ENCODE measurements at places on chromosomes 16 and 17. TPM values are rescaled to one million over a fixed set of nuclear protein-coding genes. Genes with fewer than 3 reads are reported as not detected.

The CBX8 gene
- 3.5 TPM for polyA plus RNA-seq

The CA10 gene
- polyA plus RNA-seq = 0.03 TPM

The ABCA9 gene
- polyA plus RNA-seq = 3.4 TPM

The ABCC6 gene
- polyA plus RNA-seq = 0.87 TPM

The TAT gene
- not detected for polyA plus RNA-seq

The TPSB2 gene
- 2.7 TPM for polyA plus RNA-seq

The KCTD13 gene
- 2.2 TPM for polyA plus RNA-seq

The TSPAN10 gene
- 0.09 TPM for polyA plus RNA-seq

The NLRC3 gene
- 1.3 TPM for polyA plus RNA-seq

The SLC6A2 gene
- not detected for polyA plus RNA-seq

Data from psoas muscle (tissue), 8 donors.